ENCODE measurements at places on chromosomes 2 and 18. TPM values are rescaled to one million over a fixed set of nuclear protein-coding genes. Genes with fewer than 3 reads are reported as not detected.

The KHK gene
- 0.50 TPM for total RNA-seq

The SCYGR3 gene
- not detected for total RNA-seq

The KCNF1 gene
- total RNA-seq = 0.29 TPM

The TXNDC2 gene
- under 0.01 TPM for total RNA-seq

The HOXD8 gene
- total RNA-seq = 0.44 TPM

The GREB1L gene
- total RNA-seq = not detected

The LRATD1 gene
- under 0.01 TPM for total RNA-seq

The CXCR1 gene
- not detected for total RNA-seq

The XRCC5 gene
- total RNA-seq = 205 TPM

The SLC5A7 gene
- total RNA-seq = not detected

The CCDC85A gene
- 0.66 TPM for total RNA-seq

The SMYD1 gene
- total RNA-seq = not detected

The CRYGD gene
- total RNA-seq = not detected

The SERPINB13 gene
- total RNA-seq = not detected

The LOXL3 gene
- 53.9 TPM for total RNA-seq

The TMEM37 gene
- 0.44 TPM for total RNA-seq

The NGEF gene
- 0.44 TPM for total RNA-seq

The HAT1 gene
- 21.2 TPM for total RNA-seq

The PKDCC gene
- 129 TPM for total RNA-seq

Measured in smooth muscle cell of trachea (primary cell).